T-cell (primary cell): ENCODE measurements at places on chromosomes 1 and 21.

DNA sequence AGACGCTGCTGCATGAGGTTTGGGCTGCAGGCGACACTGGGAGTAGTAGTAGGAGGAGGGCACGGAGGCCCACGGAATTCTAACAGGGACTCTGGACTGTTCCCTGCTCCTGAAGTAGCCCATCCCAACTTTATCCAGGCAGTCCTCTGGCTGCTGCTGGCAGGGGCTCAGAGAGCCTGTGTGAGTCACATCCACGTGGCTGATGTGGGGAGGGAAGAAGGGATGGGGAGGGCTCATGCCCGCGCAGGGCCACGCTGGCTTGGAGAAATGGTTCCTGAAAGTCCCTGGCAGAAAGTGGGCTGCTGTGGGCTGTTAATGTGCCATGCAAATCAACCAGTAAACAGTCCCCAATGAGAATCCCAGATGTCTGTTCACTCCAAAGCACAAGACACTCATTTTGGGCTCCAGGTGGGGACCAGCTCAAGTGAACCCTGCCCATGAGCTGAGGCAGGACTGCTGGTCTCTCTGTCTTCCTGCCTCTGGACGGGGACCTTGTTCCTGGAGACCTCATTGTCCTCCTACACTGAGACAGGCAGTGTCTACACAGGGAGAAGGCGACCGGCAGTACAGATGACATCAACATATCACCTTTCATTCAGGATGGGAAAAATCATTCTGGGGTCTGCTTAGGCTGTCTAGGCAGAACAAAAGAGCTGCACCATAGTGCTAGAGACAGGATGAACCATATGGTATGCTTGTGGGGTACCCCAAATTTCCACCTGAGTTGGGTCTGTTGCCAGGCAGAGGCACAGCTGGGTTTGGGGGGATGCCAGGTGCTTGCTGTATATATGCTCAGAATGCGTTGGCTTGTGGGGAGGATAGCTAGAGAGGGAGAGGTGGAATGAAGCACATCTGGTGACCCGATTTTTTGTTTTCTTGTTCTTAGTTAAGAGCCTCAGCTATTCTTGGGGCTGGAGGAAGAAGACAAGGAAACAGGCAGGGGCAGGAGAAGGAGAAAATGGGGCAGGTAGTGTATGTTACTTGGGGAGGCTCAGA is 57.9 kb upstream of the FMOD start:
- DNase-seq, result no peak

GRCh38 chr1:185846672-185847444 is 112.7 kb downstream of the HMCN1 start:
- no peak for DNase-seq

DNA sequence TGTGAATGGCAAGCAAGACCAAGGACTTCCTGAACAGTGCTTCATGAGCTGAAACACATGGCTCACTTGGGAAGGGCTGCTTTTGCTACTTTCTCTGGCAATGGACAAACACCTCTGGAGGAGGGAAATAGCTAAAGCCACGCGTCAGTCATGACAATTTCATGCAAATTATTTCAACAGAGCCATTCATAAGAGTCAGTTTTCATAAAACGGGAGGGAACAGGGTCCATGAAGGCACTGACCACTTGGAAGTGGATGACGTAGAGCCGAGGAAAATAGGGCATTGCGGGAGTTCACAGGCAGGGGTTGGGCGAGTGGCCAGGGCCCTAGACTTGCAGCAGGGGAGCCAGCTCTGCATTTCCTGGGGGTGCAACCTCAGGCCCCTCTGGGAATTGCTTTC is 43.9 kb downstream of the SDC3 start:
- DNase-seq, result no peak

GRCh38 chr1:157219182-157219581 is 81.0 kb upstream of the ETV3 start:
- no peak for DNase-seq

GRCh38 chr1:1876335-1876930 is 14.5 kb downstream of the GNB1 start:
- no peak for DNase-seq

- no peak for DNase-seq
Observed at GRCh38 chr1:201213926-201214325, 23.3 kb downstream of the IGFN1 start.

- DNase-seq, result no peak
Observed at GRCh38 chr1:57440096-57440495, 16.2 kb upstream of the DAB1 start.

DNA sequence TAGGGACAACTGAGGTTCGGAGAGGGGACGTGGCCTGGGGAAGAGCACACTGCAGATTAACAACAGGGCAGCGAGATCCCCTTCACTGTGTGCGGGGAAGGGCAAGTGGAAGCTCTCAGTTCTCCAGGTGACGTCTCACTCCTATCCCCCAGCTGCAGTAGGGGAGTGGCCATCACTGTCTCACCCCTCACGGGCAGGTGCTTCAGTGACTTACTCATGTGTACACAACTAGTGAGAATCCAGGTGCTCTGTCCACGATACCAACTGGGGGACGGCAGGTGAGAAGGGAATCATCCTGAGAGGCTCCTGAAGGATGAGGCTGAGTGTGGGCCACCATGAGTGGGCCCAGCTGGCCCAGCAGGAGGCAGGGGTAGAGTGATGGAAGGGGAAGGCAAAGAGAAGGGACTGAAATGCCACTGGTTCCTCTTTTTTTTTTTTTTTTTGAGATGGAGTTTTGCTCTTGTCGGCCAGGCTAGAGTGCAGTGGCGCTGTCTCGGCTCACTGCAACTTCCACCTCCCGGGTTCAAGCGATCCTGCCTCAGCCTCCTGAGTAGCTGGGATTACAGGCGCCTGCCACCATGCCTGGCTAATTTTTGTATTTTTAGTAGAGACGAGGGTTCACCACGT is 25.9 kb downstream of the RHBG start:
- DNase-seq, result no peak

DNA sequence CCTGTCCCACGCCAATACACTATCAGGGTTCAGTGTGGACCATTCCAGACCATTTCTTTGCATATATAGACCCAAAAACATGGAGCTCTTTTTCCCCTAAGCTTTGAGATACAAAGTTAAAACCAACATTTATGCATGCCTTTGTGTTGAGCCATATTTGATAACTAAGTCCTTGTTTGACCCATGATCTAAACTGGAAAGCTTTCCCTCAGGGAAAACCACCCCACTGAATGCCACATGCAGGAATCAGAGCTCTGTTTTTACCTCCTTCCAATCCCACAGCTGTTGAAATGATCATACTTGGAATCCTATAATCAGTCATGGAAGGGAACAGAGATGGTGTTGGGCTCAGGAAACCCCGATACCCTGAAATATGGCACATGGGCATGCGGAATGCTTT is 14.8 kb upstream of the SLC45A1 start:
- no peak for DNase-seq

GRCh38 chr1:203072911-203073310 is 12.9 kb downstream of the MYOG start:
- no peak for DNase-seq

DNA sequence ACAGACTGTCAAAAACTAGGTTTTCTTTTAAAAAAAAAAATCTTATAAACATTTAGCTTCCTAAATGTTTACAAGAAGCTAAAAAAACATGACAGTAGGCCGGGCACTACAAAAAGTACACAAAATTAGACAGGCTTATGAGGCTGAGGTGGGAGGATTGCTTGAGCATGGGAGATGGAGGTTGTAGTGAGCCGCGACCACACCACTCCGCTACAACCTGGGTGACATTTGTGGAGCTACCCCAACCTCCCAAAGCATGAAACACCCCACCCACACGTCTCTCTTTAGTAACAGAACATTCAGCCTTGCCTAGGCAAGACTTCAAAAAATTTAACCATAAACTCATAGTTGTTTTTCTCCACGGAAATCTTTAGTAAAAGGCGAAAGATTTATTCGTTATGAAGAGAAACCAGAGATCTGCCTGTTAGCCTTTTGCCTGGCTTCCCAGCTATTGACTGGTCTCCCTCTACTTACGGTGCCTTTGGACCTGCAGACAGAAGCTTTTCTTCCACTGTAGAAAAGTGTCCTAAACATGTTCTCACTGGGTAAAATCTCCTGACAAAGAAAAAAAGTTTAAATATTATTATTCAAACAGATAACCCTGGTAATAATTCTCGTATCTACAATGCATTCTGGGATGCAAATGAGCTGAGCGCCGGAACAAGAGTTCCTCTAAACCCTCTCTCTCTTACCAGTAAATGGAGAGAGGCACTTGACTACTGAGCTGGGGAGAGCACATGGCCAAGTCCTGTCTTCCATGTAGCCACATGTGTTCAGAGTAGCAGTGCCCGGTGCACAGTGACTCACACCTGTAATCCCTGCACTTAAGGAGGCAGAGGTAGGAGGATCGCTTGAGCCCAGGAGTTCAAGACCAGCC is 9.2 kb downstream of the RNU5D-1 start:
- DNase-seq, result peak; percentile 34

GRCh38 chr1:158098256-158098655 is 82.4 kb upstream of the CD1D start:
- DNase-seq, result no peak
